Activated T-cell treated with anti-CD3 and anti-CD28 coated beads, Interleukin-2, amount 50 U/mL, for 24 hours (primary cell): ENCODE measurements at places on chromosomes 7 and 10.

DNA sequence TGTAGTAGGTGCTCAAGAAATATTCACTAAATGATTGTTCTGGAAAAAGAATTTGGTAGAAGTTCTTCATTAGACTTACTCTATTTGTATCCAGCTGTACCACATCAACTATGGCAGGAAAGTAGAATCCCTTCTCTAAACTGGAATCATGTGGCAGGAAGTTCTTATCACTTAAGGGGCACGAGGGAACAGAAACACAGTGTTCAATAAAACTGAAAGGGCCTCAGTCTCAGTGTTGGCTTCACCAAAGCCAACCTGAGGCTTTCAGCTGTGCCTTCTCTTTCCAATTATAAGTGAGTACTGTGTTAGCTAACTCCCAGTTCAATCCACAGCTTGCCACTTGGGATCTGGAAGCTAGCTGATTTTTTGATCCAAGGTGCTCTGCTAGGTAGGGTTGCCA lies 257.6 kb upstream of the LRGUK start:
- DNase-seq = no peak

DNA sequence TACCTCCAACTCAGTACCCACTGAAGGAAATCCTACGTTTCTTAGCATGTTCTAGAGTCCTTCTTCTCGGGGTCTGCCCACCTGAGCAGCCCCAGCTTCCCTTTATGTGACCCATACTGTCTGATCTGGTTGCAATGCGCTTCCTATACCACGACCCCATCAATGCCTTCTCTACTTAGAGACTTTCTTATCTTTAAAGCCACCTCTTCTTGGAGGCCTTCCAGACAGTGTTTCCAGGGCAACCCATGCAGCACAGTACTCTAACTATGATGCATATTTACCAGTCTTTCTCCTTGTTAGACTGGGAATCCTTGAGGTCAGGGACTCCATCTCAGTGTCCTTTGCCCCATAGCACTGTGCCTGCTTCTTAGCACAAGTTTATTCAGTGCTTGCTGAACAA lies 54.5 kb upstream of the SLF2 start:
- DNase-seq = no peak

GRCh38 chr7:65798111-65799075 lies 74.5 kb upstream of the VKORC1L1 start:
- no peak for DNase-seq

- no peak for DNase-seq
Observed at GRCh38 chr7:45230611-45231165, 73.1 kb downstream of the RAMP3 start.

DNA sequence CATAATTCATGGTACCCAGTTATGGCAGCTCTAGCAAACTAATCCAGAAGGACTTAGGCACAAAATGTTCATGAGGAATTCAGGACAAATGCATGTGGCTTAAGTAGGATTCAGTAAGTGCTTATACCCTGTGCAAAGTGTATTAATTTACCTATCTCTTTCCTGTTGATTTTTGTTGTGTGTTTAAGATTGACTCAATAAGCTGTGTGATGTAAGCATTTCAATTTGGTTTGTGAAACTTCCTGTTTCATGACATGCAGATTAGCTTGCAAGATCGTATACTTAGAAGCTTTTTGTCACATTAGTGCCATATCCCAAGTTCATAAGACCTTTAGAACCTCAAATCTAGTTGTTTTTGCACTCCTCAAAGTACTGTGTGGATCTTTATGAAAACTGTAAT lies 416.7 kb downstream of the ARL4A start:
- no peak for DNase-seq

DNA sequence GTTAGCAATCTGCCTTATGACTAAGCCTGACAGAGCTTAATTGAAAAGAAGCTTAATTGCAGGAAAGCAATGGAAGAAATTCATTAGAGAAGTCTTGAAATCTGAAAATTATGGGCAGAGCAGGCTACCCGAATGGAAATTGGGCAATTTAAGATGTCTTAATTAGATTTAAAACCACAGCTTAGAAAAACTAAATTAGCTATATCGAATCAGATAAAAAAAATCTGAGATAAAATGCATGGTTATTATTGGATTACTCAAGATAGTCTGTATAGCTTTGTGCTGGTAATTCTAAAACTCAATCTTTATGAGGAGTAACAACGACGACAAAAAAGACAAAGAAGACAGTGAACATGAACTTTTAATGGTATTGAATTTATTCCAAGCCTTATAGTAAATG lies 248.1 kb upstream of the LRRN3 start:
- no peak for DNase-seq

DNA sequence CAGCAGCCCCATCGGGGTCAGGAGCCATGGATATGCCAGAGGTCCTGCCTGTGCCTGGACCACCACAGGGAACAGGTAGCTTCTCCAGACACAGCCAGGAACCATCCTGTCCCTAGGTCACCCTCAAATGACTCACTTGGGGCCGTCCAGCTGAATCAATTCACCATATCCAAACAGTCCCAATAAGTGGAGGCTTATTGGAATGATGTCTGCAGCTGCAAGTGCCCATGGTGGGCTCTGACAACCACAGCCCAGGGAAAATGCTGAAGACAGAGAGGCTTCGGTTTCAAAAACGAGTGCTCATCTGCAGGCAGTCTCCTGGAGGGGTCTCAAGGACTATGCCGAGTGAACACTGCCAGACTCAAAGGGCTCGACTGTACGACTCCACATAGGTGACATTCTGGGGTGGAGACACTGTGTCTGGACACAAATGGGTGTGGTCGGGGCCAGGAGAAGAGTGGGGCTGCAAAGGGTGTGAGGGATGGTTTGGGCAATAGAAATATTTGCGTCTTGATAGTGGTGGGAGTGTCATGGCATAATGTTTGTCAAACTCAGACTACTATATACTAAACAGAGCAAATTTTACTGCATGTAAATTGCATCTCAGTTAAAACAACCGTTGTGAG lies 204.8 kb downstream of the TNS3 start:
- DNase-seq = no peak

GRCh38 chr7:139023076-139023475 lies 12.8 kb downstream of the ZC3HAV1L start:
- no peak for DNase-seq

GRCh38 chr10:18463673-18464211 lies 187.6 kb downstream of the NSUN6 start:
- DNase-seq = no peak

DNA sequence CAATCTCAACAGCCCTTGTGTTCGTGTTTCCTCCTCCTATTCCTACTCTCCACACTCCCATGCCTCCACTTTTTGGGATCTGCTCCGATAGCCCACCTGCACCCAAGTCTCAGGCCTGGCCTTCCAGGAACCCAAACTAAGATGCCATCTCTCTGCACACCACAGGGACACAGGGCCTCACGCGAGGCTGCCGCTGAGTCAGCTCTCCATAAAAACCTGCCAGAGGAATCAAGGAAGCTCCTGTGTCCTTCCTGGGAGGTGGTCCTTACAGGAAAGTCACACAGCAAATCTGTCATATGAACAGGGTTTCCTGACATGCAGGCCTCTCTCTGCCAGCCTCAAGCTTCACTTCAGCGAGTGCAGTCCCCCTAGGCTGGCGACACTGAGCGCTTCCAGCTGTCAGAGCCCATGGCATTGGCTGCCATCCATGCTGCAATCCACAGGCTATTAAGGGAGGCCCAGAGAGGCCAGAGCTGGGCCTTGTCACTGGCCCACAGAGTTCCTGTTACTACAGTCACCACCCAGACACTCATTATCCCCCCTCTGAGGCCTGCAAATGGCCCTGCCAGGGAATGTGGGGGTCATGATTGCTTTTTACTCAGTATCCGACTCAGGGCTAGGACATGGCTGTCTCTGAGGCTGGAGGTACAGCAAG lies 151.4 kb downstream of the OAT start:
- DNase-seq = no peak

GRCh38 chr10:124240839-124241291 lies 147.5 kb upstream of the CHST15 start:
- DNase-seq = no peak

- DNase-seq = no peak
Observed at GRCh38 chr7:131357282-131357880, 29.7 kb downstream of the MKLN1 start.
